Umbilical cord (tissue), 2 donors: ENCODE measurements at places on chromosomes 13 and 19. TPM values are rescaled to one million over a fixed set of nuclear protein-coding genes. Genes with fewer than 3 reads are reported as not detected.

KANK3 gene
- 3.9 TPM for total RNA-seq

PRKCG gene
- not detected for total RNA-seq

C19orf18 gene
- total RNA-seq, result not detected

RPL18 gene
- total RNA-seq, result 1,534 TPM

DNA sequence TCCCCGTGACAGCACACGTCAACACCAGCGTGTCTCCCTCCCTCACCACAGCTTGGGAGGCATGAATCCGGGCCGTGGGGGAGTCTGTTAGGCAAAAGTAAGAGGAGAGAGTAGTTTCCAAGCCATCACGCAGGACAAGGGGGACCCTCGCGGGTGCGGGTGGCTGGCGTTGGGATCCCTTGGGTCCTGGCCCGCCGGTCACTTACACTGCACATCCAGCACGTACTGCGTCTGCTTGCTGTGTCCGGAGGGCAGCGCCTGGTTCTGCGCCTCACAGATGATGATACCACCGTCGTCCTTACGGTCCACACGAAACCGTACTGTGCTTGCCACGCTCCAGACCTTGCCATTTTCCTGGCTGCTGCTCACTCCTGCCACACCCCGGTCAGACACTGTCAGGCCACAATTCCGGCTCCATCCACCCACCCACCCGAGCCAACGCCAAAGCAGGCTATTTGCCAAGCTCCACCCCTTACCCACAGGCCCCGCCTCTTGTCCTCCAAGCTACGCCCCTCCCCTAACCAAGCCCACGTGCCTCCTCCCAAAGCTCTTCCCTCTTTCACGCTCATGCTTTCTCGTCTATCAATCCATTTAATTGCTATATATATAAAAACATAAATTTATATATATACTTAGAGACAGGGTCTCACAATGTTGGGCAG lies 6.6 kb upstream of the ZNF428 start:
- no peak for DNase-seq

DNA sequence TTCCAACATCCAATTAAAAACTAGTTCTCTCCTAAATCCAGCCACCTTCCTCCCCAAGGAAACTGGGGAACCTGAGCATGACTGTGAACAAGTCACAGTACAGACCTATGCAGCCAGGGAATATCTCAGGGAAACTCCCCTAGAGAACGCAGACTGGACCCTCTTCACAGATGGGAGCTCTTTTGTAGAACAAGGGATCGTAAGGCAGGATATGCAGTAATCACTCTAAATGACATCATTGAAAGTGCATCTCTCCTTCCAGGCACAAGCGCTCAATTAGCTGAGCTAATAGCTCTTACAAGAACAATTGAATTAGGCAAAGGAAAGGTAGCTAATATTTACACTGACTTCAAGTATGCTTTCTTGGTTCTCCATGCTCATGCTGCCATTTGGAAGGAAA lies 1331.7 kb downstream of the UQCRFS1 start:
- no peak for DNase-seq

DNA sequence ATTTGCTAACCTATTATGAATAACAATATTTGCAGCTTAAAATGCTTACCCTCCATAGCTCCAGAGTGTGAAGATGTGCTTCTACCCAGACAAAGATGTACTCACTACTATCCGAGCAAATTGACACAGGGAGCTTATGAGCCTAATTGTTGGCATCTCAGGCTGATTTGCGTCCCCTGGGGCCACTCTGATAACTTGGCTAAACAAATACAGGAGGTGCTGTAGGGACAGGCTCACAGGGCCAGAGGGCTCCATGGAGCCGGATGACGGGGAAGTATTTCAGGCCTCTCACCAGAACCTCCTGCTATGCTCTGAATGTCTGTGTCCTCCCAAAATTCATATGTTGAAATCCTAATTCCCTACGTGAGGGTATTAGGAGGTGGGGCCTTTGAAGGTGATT lies 26.7 kb upstream of the C19orf12 start:
- DNase-seq, result no peak

DNA sequence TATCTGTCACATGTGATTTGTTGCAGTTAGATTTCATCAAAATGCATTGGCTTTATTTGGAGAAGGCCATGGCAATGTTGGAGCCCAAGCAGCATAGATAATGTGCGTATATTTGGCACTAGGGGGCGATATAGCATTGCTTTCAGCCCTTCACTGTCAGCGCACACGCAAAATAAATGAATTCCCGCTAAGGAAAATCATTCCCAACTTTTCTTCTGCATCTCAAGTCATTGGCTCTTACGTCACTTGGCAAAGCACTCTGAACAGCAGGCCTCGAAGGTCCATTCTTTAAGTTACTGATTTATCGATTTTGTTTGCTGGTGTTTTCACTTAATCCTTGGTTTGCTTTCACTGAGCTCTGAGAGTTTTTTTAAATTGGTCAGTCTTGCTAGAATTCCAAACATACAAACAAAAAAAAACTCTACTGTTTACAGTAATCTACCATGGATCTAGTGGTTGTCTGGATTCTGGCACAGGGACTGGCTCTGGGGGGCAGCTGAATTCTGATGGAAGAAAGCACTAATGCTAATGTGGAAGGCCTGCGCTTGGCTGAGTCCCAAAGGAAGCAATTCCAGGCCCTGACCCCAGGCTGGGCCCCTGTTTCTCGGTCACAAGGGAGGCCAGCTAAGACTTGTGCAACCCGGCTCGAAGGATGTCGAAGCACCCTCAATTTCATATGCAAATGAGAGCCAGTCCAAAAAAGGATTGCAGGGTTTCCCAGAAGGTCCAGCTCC lies 97.7 kb upstream of the IPO5 start:
- DNase-seq, result peak; percentile 72

GRCh38 chr13:46334035-46334822 lies 52.8 kb downstream of the RUBCNL start:
- no peak for DNase-seq

GRCh38 chr13:49098198-49098597 lies 121.9 kb upstream of the MLNR start:
- DNase-seq, result peak; percentile 22

DNA sequence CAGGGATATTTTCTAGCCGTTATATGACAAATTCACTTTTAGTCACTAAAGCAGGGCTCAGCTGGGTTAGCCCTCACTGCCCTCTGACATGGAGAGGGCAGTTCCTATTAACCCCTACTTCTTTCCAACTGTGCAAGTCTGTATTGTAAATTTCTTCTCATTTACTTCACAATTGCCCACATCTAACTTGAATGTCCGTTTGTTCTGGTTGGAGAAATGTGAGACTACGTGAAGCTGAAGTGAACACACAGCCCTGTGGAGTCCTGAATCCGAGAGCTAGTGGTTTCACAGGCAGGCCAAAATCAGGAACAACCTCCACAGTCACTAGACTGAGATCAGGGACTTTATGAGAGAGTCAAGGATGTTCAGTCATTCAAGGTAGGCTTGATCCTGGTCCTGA lies 4.4 kb upstream of the MYO16 start:
- DNase-seq, result no peak

GRCh38 chr19:18239303-18239702 lies 13.1 kb upstream of the PDE4C start:
- no peak for DNase-seq

GRCh38 chr19:21094347-21095025 lies 12.5 kb downstream of the ZNF714 start:
- DNase-seq, result no peak

DNA sequence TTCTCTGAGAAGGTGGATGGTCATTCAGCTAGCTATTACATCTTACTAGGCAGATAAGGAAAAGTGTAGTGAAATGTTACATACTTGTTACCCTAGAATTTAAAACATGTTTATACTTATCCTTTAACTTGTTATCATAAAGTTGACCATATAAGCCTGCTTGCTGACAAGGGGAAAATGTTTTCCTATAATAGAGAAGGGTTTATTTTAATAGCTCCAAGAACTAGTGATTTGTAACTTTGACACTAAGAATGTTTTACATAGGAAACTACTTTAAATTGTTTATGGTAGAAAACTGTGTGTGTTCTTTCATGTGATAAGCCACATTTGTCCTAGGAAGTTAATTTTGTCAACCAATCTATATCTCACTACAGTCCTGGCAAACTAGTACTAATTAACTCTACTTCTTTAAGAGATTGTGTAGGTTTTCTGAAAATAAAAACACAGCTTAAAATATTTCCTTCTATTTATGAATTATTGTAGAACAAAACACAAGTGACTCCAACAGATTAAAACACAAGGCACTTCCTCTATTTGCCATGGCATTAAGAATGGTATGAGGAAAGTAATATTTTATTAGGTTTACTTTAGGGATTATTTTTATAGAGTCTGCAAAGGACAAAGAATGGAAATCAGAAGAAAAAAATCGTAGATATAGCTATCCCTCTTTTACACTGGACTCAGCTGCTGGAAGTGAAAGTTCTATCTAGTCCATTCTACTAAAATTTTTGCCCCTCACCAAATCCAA lies 233.3 kb upstream of the NBEA start:
- DNase-seq, result peak; percentile 10

DNA sequence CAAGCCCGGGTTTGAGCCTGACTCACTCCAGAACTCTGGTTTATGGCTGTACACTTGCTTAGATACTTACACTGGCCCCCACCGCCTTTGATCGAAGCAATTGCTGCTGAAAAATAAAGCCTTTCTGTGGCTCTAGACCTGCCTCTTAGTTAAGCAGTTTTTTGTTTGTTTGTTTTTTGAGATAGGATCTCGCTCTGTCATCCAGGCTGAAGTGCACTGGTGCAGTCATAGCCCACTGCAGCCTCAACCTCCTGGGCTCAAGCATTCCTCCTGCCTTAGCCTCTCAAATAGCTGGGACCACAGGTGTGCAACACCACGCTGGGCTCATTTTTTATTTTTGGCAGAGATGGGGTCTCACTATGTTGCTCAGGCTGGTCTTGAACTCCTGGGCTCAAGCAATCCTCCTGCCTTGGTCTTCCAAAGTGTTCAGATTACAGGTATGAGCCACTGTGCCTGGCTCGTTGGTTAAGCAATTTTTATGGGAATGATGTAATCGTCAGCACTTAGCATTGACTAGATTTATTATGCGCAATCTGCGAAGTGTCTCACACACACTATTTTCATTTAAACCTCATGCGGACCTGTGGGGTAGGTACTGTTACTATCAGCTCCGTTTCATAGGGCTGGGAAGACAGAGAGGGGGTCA lies 22.2 kb downstream of the PPP2R1A start:
- no peak for DNase-seq
